ENCODE measurements at places on chromosomes 5 and 9.

DNA sequence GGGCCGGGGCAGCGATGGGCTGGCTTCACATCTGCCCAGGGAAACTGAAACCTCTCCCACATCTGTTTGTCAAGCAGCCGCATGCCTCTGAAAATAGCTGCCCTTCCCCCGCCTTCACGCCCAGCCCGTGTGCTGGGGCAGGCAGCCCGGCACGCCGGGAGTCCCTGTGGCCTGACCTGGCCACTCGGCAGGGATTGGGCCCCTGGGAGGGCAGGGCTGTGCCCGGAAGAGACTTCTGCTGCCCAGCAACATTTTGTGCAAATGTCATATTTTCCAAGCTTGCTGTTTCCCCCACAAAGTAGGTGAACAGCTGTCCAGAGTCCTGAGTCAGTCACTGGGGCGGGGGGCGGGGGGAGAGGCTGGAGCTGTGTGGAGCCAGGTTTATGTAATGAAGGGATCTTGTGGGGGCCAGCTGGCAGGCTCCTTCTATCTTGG is 8.2 kb downstream of the COL27A1 start:
- no peak for DNase-seq

GRCh38 chr5:447501-447900 is 4.5 kb downstream of the EXOC3 start:
- DNase-seq = no peak

GRCh38 chr5:81121273-81121672 is 111.8 kb upstream of the CKMT2 start:
- no peak for DNase-seq

- no peak for DNase-seq
Measured at GRCh38 chr5:151408591-151409230, 38.7 kb upstream of the SLC36A1 start.

- no peak for DNase-seq
Measured at GRCh38 chr5:21024966-21025365, 1037.0 kb upstream of the CDH18 start.

DNA sequence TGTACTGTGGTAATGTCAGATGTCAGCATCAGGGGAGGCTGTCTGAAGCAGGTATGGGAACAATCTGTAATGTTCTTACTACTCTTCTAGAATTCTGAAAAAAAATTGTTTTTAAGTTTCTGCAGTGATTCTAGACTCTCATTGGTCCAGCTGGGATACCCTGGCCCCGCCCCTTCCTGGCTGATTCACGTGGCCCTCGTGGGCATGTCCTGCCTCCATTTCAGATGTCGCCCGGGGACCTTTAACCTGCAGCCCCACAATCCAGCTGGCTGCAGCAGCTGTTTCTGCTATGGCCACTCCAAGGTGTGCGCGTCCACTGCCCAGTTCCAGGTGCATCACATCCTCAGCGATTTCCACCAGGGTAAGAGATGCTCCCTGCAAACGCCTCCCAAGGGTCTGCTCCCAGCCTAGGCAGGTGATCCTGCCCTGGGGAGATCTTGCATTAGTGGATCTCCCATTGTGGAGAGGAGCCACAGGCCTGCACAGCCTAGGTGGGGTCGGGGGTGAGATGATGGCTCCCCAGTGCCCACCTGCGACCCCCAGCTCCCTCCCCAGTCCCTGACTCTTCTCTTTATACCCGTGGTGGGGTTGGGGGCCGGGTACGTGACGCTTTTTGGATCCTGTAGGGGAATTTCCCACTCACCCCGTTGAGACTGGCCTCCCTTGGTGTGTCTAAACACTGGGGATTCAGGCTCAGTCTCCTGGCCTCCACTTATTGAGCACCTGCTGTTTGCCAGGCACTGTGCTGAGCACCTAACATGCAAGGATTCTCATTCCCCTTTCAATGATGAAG is 36.5 kb downstream of the LAMC3 start:
- DNase-seq = no peak

DNA sequence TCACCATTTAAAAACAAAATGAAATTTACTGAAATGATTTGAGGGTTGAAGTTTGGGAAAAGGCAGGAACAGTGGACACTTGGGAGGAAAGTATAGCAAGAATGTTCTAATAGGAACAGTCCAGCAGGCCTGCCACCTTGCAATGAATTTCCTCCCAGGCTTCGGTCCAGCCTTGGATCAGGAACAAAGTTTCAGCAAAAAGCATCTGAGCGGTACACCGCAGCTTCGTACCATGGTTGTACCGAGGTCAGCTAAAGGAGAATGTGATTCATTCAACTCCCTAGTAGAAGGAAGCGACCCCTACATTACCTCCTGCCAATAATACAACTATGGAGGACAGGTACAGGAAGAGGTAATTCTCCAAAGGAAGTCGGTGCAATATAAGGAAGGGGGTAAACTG is 111.4 kb downstream of the ENC1 start:
- no peak for DNase-seq

- no peak for DNase-seq
Measured at GRCh38 chr9:35847792-35848572, 19.0 kb downstream of the TMEM8B start.

- DNase-seq = no peak
Measured at GRCh38 chr9:77427256-77427927, 220.7 kb downstream of the GNA14 start.

GRCh38 chr5:169702693-169703481 is 65.8 kb downstream of the DOCK2 start:
- no peak for DNase-seq

GRCh38 chr9:92726348-92726747 is 38.3 kb downstream of the BICD2 start:
- DNase-seq = no peak

DNA sequence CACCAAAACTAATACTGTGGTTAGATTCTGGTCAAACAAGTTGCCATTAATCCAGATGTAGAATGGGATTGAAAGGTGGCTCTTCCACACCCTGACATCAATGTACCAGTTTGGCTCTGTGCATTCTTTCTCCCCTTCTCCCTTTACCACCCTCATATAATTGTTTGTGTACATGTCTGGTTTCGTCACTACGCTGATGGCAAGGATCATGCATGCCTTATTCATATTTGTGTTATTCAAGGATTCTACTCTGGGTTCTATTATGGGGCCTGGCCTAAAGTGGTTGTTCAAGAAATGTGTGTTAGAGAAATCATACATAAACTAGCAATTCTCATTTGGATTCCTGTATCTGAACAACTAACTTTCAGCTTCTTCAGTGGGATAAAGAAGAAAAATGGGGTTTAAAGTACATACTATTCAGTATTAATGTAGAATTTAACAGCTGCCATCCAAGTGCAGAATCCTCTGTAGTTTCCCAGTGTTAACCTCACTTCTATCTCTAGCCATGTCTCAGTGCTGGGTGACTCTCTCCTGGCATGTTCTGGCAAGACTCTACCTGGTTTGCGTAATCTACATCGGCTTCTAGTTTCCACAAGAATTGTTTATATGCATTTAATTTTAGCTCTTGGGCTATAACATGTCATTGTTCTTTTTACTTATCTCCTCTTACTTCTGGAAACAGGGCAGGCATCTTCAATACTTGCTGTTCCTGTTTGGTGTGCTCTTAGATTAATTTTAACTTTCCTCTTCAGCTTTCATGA is 27.9 kb upstream of the CDKN2B start:
- no peak for DNase-seq

DNA sequence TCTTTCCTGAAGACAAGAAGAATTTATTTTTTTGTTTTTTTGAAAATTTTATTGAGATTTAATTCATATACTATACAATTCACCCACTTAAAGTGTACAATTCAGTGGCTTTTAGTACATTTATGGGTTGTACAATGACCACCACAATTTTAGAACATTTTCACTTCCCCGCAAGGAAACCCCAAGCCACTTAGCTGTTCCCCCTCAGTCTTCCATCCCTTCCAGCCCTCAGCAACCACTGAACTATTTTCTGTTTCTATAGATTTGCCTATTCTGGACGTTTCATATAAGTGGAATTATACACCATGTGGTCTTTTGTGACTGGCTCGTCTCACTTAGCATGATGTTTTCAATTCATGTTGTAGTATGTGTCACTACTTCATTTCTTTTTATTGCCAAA is 28.0 kb downstream of the DNAI1 start:
- no peak for DNase-seq

DNA sequence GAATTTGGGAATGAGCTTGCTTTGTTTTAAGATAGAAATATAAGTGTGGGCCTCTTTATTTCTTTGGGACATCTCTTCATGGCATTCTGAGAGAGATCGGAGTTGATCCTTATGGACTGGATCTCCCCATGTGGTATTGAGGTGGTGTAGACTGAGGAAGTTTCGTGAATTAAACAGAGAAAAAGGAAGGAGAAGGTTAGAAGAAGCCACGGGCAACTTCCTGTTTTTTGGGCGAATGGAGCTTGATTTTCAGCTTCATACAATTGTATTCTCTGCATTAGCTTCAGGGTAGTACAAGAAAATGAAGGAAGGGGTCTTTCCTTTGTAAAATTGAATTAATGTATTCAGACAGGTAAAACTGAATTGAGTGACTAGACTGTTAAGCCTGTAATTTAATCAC is 70.5 kb upstream of the HMHB1 start:
- DNase-seq = no peak

DNA sequence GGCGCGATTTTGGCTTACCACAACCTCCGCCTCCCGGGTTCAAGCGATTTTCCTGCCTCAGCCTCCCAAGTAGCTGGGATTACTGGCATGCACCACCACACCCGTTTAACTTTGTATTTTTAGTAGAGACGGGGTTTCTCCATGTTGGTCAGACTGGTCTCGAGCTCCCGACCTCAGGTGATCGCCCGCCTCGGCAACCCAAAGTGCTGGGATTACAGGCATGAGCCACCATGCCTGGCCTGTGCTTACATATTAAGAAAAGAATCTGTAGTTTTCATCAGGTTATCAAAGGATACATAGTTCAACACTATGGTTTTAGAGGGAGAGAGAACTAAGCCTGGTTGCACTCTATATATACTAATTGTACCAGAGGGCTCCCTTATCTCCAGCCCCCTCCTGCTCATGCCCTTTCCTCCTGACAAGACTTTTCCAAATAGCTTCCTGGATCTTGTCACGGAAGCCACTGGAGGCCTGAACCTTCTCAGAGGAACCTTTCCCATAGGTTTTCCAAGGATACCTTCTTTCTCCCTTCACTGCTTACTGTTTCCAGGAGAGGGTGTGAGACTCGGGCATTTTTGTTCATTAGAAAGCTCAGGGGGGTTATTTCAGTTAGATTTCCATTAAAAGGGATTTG is 53.1 kb downstream of the SLC44A1 start:
- DNase-seq = no peak

- DNase-seq = no peak
Measured at GRCh38 chr5:9954869-9955268, 294.8 kb downstream of the ATPSCKMT start.

DNA sequence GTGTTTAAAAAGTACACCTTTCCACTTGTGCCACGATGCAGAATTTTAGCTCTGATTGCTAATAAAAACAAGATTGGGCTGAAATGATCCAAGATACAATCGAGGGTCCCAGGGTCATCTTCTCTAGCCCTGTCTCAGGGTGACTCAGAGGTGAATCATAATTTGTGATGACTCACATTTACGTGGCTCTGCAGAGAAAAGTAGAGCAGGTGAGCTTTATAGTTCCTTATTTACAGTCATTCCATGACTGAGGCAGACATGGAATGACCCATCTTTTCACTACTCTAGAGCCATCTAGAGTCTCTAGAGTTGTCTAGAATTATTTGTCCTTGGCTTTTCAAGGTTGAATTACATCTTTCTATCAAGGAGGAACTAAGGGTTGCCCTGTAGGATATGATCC is 155.2 kb downstream of the GAS1 start:
- no peak for DNase-seq

DNA sequence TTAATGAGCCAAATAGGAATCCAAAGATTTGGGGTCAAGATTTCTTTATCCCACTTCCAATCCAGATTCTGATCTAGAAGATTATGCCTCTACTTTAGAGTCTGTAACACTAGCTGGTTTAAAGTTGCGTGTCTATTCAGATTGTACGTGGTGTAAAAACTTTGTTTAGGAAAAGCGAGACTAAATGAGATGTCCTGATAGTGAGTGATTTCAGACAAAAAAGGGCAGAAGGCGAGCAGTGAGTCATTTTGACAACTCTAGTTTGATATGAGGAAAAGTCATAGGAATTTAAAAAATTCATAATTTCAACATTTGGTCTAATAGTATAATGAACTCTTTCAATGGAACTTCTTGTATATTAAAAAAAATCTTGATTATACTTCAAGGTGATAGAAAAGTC is 119.6 kb upstream of the KLF9 start:
- no peak for DNase-seq

DNA sequence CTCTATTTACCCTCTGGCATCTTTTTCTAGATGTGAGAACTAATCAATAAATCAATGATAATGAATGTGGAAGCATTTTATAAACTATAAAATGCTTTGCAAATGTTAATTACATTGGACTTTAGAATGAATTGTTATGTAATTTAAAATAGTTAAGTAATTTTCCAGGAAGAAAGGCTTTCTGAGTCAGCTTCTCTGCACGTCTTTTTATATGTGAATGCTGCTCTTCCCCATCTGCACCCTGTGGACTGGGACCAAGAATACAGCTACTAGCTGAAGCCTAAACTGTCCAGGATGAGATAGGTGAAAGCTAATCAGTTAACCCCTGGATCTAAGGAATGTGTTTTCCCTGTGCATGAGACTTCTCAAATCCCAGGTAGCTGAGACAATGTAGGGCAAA is 292.9 kb downstream of the NR3C1 start:
- DNase-seq = no peak

DNA sequence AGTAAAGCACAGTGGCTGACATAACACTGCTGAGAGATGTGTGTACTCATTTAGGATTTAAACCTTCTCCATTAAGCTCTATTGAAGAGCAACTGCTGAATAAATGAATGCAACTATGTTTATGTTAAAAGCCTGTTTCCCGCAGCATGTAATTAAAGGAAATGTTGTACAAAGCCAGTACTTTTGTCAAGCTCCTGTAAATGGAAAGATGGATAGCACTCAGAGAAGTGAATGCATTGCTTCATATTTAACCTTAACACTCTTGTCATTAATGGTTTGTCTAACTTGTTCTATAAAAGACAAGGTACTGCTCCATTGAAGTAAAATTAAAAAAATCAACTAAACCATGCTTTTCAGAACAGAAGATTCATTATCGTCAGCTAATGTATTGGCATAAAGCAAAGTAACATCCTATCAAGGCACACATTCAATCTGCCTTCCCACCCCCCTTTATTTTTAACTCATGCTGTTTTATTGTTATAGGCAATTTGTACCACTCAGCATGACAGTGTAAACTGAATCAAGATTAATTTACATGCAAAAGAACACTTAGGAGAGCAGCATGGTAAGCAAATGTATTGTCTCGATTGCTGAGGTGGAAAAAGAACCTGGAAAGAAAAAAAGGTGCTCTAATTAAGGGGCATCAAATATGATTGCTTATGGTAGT is 240.9 kb upstream of the TBCA start:
- DNase-seq = no peak

Measured in activated T-helper 1 cell treated with anti-CD3 and anti-CD28 coated beads, Interleukin-2, amount 50 U/mL, for 16 hours (primary cell).